ENCODE measurements at places on chromosomes 3 and 15.

DNA sequence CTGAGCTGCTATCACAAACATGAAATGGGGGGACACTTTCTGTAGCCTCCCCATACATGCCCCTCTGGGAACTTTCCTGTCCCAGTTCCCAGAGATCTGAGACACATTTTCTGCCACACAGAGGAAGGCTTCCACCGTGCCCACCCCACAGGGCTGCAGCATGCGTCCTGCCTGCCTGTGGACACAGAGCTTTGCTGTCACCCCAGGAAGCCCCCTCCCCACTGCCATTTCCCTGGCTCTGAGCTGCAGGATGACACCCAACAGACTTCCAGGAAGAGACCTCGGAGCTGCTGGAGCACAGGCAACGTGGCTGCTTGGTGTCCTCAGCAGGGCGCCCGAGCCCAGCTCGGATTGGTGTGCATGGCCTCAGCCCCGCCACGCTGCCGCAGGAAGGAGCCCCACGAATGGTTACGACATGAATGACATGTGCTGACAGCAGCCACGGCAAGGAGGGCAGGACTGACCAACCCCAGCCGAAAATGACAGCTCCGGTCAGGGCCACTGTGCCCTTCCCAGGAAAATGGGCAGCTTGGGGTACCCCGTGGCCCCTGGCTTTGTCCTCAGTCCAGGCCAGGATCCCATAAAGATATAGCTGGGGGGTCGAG, 81.3 kb downstream of the VGLL4 start:
- H3K36me3 ChIP-seq = peaks cover 44% of the 10 kb centered on the region
- H3K27ac ChIP-seq = no peak overlapping the region
- no peaks in the 10 kb centered on the region for H3K27me3 ChIP-seq
- no peak overlapping the region for H3K4me3 ChIP-seq
- DNase-seq = no peak

DNA sequence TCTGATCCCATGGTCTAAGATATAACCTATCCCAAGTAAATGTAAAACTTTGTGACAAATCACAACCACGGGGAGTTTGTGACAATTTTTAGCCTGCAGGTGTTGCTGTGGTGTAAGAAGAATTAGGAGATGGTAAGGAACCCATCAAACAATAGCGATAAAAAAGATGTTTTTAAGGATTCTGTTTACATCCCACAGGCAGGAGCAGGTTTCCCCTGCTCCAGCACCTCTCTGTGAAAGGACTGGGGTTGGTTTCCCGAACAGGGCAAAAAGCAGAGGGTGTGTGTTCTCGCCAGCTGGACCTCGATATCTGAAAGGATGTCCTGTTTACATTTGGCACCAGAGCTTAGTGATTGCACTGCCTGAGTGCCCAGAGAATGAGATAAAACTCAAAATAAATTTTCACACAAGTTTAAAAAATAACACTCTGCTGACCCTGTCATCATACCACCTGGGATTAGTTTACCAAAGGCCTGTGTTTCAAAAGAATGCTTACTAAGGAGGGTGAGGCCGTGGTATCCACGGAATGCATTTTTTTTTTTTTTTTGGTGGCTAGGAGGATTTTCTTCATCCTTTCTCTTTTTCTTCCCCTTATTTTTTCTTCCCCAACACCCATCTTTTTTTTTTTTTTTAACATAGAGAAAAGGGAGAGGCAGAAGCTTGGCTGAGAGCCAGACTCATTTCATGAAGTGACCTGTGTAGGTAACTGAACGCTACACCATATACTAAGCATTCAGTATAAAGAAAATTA, 151.8 kb upstream of the DPH6 start:
- no peak overlapping the region for H3K4me3 ChIP-seq
- no peaks in the 10 kb centered on the region for H3K27me3 ChIP-seq
- DNase-seq = no peak
- no peaks in the 10 kb centered on the region for H3K36me3 ChIP-seq
- H3K4me1 ChIP-seq = no peaks in the 10 kb centered on the region

GRCh38 chr15:88448991-88449461, 18.2 kb downstream of the MRPL46 start:
- no peak overlapping the region for H3K27ac ChIP-seq
- no peaks in the 10 kb centered on the region for H3K36me3 ChIP-seq
- DNase-seq = no peak
- no peaks in the 10 kb centered on the region for H3K4me1 ChIP-seq

- peak overlapping the region; percentile 54 for H3K27ac ChIP-seq
- H3K36me3 ChIP-seq = peaks cover 87% of the 10 kb centered on the region
- H3K27me3 ChIP-seq = no peaks in the 10 kb centered on the region
- peaks cover 61% of the 10 kb centered on the region for H3K4me1 ChIP-seq
- no peak overlapping the region for H3K4me3 ChIP-seq
These were observed 196.3 kb downstream of the FNDC3B start for GRCh38 chr3:172235698-172236097.

GRCh38 chr15:73897441-73898261, 24.3 kb downstream of the TBC1D21 start:
- H3K27me3 ChIP-seq = peaks cover 83% of the 10 kb centered on the region
- no peak overlapping the region for H3K27ac ChIP-seq
- H3K36me3 ChIP-seq = no peaks in the 10 kb centered on the region
- H3K4me1 ChIP-seq = no peaks in the 10 kb centered on the region
- peak; percentile 54 for DNase-seq

DNA sequence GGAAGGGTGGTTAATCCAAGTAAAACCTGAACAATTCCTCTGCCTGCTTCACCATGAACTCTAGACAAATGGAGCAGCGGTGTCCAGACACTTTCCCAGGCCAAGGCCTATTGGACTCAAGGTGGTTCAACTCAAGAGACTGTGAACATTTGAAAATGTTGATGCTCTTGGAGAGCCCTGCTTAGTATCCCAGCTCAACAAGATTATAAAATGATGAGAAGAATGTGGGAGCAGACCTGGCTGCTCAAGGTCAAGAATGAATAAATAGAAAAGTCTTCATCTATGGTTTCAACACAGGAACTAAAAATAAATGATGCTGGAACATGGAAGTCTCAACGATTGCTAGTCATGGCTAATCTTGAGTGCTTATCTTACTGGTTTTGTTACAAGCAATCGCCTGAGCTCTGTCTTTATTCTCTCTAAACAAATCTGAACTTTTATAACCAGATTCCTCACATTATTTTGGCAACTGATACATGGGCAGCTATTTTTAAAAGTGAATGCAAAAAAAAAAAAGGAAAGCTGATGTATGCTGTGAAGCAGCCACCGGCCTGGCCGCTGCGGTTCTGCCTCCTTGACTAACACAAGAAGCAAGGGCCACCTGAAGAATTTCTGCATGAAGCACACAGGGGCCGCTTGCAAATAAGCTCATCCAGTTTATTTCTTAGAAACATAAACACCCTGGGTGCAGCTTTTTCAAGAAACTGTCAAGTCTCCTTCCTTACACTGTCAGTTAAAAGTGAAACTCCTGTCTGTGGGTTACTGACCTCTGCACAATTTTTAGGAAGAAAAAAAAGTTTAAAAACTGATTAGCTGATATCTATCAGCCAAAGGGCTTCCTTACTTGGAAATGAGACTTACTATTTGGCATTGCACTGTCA, 120.1 kb upstream of the ARHGEF3 start:
- no peak overlapping the region for H3K4me3 ChIP-seq
- no peak for DNase-seq
- peaks cover 21% of the 10 kb centered on the region for H3K4me1 ChIP-seq
- H3K27ac ChIP-seq = no peak overlapping the region
- H3K36me3 ChIP-seq = no peaks in the 10 kb centered on the region
- H3K27me3 ChIP-seq = no peaks in the 10 kb centered on the region

GRCh38 chr3:123422457-123422856, 26.4 kb downstream of the ADCY5 start:
- peaks cover 24% of the 10 kb centered on the region for H3K27me3 ChIP-seq
- peaks cover 8% of the 10 kb centered on the region for H3K4me1 ChIP-seq
- peaks cover 5% of the 10 kb centered on the region for H3K36me3 ChIP-seq

- H3K27me3 ChIP-seq = no peaks in the 10 kb centered on the region
- DNase-seq = no peak
- no peaks in the 10 kb centered on the region for H3K4me1 ChIP-seq
- H3K4me3 ChIP-seq = no peak overlapping the region
These were observed 27.5 kb upstream of the NDUFB4 start for GRCh38 chr3:120568598-120568997.

GRCh38 chr15:36067483-36068274, 511.7 kb upstream of the CDIN1 start:
- no peak overlapping the region for H3K27ac ChIP-seq
- H3K4me1 ChIP-seq = no peaks in the 10 kb centered on the region
- DNase-seq = no peak
- H3K27me3 ChIP-seq = no peaks in the 10 kb centered on the region
- no peaks in the 10 kb centered on the region for H3K36me3 ChIP-seq

GRCh38 chr3:58210761-58211460, at the start of gene DNASE1L3:
DNASE1L3 (minus strand) TSS chr3:58210972; CDS start chr3:58210906, 66 bp downstream.
- H3K4me3 ChIP-seq = no peak within 1 kb of the TSS
- no peaks in the 10 kb centered on the region for H3K36me3 ChIP-seq
- no peak within 1 kb of the TSS for H3K27ac ChIP-seq
- peaks cover 7% of the 10 kb centered on the region for H3K4me1 ChIP-seq

GRCh38 chr3:188526057-188526456, 372.1 kb downstream of the LPP start:
- peaks cover 10% of the 10 kb centered on the region for H3K36me3 ChIP-seq
- no peaks in the 10 kb centered on the region for H3K27me3 ChIP-seq
- no peaks in the 10 kb centered on the region for H3K4me1 ChIP-seq
- no peak overlapping the region for H3K27ac ChIP-seq

DNA sequence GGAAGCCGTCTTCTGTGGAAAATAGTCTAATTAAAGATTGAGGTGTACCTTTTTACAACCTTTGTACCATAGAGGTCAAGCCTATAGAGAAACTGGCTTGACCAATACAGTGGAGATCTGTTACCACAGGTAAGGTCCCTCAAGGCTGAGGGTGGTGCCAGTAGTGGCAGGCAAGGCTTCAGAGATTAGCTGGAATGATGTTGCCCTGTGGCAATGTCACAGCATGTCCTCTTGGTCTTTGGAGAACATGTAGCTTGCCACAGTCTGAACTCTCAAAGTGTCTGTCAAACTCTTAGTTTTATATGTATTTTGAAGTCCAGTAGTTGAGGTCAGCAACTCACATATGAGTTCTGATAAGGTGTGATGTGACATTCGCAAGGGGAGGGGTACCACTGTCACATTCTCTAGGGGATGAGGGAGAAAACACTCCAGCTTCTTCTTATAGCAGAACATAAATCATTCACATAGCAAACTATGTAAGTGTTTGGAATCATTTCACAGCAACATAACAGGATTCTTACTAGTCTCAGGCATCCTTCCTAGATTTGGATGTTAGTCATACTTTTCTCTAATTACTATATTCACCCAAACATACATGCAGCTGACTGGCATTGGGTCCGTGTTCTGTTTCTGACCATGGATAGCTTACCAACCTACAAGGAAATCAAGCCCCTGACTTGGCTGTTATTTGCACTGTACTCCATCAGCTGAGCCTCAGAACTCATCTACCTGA, 173.6 kb downstream of the UBE2E2 start:
- no peak for DNase-seq
- H3K4me3 ChIP-seq = no peak overlapping the region
- no peaks in the 10 kb centered on the region for H3K27me3 ChIP-seq
- H3K4me1 ChIP-seq = no peaks in the 10 kb centered on the region

DNA sequence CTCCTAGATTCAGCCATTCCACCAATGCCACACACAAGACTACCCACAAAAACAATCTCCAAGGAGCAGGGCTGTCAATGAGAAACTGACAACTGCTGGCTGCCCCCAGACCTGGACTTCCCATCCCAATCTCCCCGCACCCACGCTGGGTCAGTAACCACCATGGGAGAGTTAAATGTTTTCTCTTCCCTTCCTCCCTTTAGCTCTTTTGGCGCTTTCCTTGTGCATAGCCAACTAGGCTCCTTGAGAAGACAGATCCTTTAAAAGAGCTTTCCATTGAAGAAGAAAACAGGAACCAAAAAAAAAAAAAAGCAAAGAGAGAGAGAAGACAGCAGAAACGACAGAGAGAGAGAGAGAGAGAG, 8.3 kb downstream of the BCL6 start:
- peaks cover 31% of the 10 kb centered on the region for H3K4me1 ChIP-seq
- peaks cover 9% of the 10 kb centered on the region for H3K27me3 ChIP-seq
- H3K36me3 ChIP-seq = peaks cover 49% of the 10 kb centered on the region
- peak overlapping the region; percentile 13 for H3K27ac ChIP-seq
- no peak for DNase-seq

DNA sequence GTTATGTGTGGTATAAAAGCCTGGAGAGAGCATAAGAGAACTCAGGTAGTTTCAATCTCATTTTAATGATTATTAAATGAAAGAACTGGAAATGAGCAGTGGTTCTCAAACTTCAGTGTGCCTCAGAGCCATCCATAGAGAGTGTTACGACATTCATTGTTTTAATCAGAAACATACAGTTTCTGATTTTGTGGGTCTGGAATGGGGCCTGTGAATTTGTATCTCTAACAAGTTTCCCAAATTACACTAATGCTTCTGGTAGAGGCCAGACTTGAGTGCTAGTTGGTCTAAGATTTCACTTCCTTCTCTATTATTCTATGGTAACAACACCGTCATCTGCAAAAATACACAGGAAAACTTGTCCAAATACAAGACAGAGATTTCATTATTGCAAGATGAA, 292.0 kb upstream of the NECTIN3 start:
- H3K36me3 ChIP-seq = no peaks in the 10 kb centered on the region
- H3K4me3 ChIP-seq = no peak overlapping the region
- H3K4me1 ChIP-seq = peaks cover 3% of the 10 kb centered on the region
- no peak for DNase-seq
- no peak overlapping the region for H3K27ac ChIP-seq

DNA sequence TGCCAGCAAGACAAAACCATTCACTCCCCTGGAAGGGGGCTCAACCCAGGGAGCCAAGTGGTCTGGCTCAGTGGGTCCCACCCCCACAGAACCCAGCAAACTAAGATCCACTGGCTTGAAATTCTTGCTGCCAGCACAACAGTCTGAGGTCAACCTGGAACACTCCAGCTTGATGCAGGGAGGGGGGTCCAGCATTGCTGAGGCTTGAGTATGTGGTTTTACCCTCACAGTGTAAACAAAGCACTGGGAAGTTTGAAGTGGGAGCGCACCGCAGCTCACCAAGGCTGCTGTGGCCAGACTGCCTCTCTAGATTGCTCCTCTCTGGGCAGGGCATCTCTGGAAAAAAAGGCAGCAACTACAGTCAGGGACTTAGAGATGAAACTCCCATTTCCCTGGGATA, 81.7 kb downstream of the MSL2 start:
- H3K36me3 ChIP-seq = peaks cover 39% of the 10 kb centered on the region
- no peak overlapping the region for H3K4me3 ChIP-seq
- no peak overlapping the region for H3K27ac ChIP-seq
- H3K4me1 ChIP-seq = no peaks in the 10 kb centered on the region
- no peak for DNase-seq
- no peaks in the 10 kb centered on the region for H3K27me3 ChIP-seq

- H3K4me3 ChIP-seq = no peak overlapping the region
- DNase-seq = peak; percentile 69
- no peaks in the 10 kb centered on the region for H3K27me3 ChIP-seq
- no peak overlapping the region for H3K27ac ChIP-seq
- H3K36me3 ChIP-seq = peaks cover 17% of the 10 kb centered on the region
- peaks cover 26% of the 10 kb centered on the region for H3K4me1 ChIP-seq
These were observed 79.8 kb downstream of the NECTIN3 start for GRCh38 chr3:111151438-111151837.
